ENCODE measurements at places on chromosomes 1 and 21. TPM values are rescaled to one million over a fixed set of nuclear protein-coding genes. Genes with fewer than 3 reads are reported as not detected.

Gene LMX1A
- total RNA-seq = not detected

Gene FCAMR
- total RNA-seq = not detected

Gene PTPRC
- 224 TPM for total RNA-seq

Gene SHISA4
- 0.37 TPM for total RNA-seq

Gene UTS2
- total RNA-seq = not detected

Gene RAD54L
- total RNA-seq = 28.6 TPM

Gene KRTAP12-2
- not detected for total RNA-seq

Gene WDR4
- 66.9 TPM for total RNA-seq

GRCh38 chr1:206002871-206003801 lies at the start of gene RAB7B:
TSS of gene RAB7B (minus strand) at chr1:206003395. CDS start at chr1:205994135, 9,260 bp downstream.
- no peak for DNase-seq

DNA sequence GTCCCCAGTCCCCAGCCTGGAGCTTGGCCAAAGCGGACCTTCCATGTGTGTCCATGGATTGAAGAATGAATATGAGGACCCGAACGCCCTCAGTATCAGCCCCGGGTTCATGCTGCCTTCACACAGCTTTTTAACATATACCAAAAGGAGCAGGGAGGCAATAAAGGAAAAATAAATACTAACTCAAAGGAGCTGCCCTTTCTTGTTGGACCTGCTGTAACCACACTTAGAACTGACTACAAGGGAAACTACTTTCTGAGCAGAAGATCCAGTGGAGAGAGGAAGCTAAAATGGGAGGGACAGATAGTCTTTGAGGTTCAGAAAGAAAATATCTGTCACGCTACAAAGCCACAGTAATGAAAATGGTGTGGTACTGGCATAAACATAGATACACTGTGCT lies 48.6 kb downstream of the CNN3 start:
- no peak for DNase-seq

- no peak for DNase-seq
Measured at GRCh38 chr1:21313886-21314721, 23.8 kb upstream of the ECE1 start.

- DNase-seq = no peak
Measured at GRCh38 chr1:161198897-161199431, at the start of gene ADAMTS4. TSS of gene ADAMTS4 (minus strand) at chr1:161199054. CDS start at chr1:161198627, 427 bp downstream.

DNA sequence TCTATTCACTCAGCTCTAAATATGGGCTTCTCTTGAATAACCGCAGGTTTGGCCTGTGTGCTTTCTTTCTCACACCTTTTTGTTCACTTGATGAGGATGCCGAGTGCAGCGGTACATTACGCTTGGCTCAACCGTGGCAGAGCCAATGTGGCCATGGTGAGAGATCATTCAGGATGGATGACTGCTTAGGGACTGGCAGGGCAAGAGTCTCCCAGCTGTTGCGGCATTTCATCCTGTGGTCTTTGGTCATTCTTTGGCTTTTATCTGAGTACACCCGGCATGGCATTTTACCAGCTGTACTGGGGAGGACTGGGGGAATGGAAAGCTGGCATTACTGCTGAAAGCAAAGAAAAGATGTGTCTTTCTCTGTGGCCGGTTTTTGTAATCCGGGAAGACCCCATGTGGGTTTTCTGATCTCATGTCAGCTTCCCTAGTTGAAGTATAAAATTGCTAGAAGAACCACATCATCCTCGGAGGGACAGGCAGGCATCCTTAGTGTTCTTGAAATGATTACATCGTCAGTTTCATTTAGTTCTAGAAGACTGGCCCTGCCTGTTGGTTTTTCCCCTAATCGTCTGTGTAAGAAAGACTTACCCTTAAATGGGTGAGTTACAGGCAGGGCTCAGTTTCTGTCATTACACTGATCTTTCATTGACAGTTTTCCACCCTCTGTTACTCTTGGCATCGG lies 15.1 kb downstream of the PCP4 start:
- DNase-seq = no peak

GRCh38 chr1:212622467-212622866 lies 13.9 kb downstream of the ATF3 start:
- no peak for DNase-seq

- no peak for DNase-seq
Measured at GRCh38 chr1:81453971-81454370, 346.8 kb upstream of the ADGRL2 start.

DNA sequence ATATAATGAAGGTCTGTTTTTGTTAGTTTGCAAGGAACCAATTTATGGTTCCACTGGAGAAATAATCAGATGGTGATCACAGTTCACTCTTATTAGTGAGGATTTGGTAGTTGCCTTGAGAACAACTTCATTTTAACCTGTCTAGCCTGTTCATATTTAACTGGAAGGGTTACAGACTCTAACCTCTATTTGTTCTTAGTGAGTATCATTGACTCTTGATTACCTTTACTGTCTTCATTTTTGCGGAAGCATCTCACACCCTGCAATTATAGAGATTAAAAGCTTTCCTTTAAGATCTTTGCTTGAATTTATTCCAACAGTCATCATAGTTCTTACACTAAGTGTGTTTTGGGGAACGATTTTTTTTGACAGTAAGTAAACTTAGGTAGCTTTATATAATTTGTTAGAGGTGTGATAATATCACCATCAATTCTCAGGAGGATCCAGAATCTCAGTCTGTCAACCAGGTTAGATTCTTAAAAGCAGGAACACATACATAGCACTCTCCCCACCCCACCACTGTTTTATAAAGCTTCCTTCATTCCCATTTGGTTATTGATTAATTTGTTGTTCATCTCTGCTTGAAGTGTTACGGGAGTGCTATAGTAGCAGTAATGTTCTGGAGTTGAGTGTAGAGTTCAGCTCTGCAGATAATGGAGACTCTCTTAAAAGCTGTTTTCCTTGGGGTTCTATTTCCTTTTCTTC lies 30.1 kb downstream of the B3GALT2 start:
- DNase-seq = no peak

- no peak for DNase-seq
Measured at GRCh38 chr1:175826705-175827104, 83.3 kb upstream of the TNR start.

- DNase-seq = no peak
Measured at GRCh38 chr1:241590719-241591118, 49.5 kb downstream of the CHML start.

DNA sequence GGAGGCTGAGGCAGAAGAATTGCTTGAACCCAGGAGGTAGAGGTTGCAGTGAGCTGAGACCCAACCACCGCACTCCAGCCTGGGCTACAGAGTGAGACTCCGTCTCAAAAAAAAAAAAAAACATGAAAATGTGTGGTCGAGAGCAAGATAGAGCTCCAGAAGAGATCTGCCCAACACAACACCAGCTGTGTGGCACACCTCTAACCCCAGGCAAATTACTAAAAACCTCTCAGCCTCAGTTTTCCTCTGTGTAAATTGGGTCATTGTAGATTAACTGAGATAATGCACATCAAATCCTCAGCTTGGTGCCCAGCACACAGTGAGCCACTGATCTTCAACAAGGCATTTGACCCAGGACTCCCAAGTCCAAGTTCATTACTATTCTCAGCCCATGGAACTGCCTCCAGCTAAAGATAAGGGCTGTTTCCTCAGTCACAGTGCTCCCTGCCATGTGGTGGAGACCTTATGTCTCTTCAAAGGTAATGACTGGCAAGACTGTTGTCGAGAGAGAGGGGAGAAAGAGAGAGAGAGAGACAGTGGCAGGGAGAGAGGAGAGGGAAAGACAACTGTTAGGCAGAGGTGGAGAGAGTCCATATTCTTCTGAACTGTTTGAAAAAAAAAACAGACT lies 58.1 kb downstream of the PTP4A2 start:
- DNase-seq = no peak

DNA sequence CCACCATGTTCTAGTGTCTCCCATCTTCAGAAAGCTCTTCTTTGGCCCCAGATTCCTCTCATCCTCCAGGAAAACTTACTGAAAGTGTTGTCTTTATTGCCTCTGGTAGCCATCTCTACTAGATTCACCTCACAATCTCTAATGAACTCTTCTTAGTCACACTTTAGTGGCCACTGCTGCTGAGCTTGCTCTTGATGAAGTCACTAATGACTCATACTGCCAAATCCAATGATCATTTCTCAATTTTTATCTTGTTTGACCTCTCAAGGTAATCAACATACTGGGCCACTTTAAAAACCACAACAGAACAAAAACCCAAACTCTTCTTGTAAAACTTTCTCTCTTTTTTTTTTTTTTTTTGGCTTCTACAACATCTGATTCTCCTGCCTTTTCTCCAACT lies 196.4 kb downstream of the LHX8 start:
- DNase-seq = no peak

- no peak for DNase-seq
Measured at GRCh38 chr1:99546432-99547416, 99.2 kb upstream of the PALMD start.

DNA sequence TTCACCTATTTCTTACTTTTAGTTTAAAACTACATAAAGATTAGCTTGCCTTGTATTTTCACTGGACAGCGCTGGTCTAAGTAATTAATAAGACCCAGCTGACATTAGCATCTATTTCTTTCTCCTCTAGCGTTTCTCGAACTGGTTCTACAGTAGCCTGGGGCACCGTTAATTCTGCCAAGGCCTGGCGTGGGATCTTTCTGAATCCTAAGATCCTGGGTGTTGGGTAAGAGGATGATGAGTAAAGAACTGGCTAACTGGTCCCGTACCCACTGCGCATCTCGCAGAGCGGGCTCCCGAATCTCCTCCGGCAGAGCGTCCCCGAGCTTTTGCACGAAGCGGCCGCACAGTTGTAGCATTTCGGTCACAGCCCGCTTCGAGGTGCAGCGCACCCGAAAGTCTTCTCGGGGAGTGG lies 309 bp downstream of the NSL1 start:
- no peak for DNase-seq

- DNase-seq = no peak
Measured at GRCh38 chr1:61781151-61781550, 38.9 kb downstream of the PATJ start.

- no peak for DNase-seq
Measured at GRCh38 chr1:198295971-198296370, 139.2 kb downstream of the NEK7 start.

GRCh38 chr1:51549016-51549619 lies 30.1 kb upstream of the EPS15 start:
- no peak for DNase-seq

- DNase-seq = no peak
Measured at GRCh38 chr1:36530261-36530660, 47.5 kb upstream of the CSF3R start.

DNA sequence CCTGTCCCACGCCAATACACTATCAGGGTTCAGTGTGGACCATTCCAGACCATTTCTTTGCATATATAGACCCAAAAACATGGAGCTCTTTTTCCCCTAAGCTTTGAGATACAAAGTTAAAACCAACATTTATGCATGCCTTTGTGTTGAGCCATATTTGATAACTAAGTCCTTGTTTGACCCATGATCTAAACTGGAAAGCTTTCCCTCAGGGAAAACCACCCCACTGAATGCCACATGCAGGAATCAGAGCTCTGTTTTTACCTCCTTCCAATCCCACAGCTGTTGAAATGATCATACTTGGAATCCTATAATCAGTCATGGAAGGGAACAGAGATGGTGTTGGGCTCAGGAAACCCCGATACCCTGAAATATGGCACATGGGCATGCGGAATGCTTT lies 14.8 kb upstream of the SLC45A1 start:
- DNase-seq = no peak

- DNase-seq = no peak
Measured at GRCh38 chr21:33824156-33824941, 91.3 kb downstream of the ATP5PO start.

DNA sequence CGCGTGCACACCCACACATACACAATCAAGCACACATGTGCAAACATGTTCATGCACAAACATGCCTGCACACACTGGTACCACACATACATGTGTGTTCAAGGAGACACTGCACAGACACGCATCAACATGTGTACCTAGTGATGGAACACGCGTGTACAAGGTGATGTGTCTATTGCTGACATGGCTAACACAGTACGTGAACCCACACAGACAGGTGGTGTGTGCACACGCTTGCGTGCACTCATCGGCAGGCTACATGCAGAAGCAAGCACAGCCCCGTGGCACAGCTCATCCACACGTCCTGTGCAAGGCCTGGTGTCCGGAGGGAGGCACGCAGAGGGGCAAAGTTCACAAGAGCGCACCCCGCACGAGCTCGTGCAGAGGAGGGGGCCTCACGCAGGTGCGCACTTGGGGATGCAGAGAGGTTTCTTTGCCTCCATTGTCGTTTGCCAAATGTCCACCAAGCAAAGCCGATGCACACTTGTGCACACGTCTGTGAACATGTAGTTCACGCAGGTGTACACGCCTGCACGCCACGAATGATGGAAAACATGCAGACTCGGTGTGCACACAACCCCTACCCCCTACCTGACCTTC lies 969 bp downstream of the ACAP3 start:
- no peak for DNase-seq

DNA sequence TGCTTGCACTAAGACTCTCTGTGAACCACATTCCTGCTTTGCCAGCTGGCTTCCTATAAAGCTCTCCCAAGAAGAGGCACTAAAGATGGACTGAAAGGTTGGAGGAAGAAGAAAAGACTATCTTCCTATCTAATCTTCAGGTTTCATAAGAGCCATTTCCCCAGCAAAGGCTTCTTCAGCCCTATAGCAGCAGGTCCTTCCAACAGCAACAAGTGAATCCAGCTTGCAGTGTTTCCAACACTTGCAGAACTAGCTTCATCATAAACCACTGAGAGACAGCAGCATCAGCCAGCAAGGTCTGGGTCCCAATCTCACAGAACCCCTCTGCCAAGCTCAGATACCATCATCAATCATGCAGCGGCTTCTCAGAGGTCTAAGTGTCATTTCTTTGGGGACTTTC lies 28.1 kb downstream of the FOXJ3 start:
- DNase-seq = no peak

DNA sequence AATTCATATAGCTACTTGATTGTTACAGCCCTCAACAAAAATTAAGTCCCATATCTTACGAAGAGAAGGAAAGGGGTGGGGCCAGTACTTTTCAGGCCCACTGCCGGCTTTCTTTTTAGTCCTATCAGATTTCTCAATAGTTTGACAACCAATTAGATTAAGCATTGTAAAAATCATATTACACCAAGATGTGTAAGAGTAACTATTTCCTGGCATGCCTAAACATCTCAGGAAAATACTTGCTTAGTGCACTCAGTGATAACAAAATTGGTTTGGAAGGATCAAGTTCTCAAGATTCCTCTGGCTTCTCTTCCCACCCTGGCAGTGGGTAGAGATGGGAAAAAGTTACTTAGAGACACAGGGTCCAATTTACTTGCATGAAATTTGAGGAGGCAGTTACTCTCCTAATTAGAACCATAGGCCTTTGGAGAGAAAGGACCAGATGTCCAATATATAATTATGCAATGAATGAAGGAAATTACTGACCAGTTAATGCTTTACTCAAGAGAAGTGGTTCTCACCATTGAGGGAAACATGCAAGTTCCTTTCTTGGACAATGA lies 30.1 kb downstream of the STPG1 start:
- no peak for DNase-seq

- DNase-seq = no peak
Measured at GRCh38 chr1:19759740-19760089, 40.0 kb downstream of the TMCO4 start.

- no peak for DNase-seq
Measured at GRCh38 chr1:24018611-24019580, 38.8 kb upstream of the SRSF10 start.

Data from activated T-cell treated with anti-CD3 and anti-CD28 coated beads, Interleukin-2, amount 50 U/mL, for 4 hours (primary cell).